ENCODE measurements at places on chromosomes 1 and 21.

DNA sequence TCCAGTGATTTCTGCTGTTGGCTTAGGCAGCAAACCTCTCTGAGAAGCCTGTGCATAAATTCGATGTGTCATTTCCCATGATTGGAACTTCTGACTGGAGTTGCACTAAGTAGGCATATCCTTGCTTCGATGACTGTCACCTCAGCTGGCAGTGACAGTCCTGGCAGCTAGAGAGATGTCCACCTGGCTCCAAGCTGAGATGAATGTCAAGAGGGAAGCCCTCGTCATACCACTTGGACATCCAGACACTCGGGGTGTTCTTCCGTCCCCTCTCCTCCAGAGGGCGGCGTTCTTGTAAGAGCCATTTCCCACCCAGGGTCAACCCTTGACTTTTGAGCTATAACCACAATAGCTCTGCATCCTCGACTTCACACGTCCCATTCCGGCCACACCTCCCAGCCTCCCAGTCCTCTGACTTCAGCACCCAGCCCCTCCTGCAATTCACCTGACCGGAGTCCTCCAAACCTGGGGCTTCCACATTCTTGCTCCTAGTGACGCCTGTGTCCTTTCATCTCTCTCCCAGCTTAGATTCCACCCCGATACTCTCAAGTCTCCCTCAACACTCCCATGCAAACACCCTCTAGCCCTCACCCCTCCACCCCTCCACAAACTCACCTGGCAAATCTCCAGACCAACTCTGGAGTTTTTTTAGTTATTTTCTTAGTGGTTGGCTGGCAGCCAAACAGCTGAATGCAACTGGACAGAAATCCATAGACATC, 17.3 kb downstream of the CA6 start:
- DNase-seq = no peak

DNA sequence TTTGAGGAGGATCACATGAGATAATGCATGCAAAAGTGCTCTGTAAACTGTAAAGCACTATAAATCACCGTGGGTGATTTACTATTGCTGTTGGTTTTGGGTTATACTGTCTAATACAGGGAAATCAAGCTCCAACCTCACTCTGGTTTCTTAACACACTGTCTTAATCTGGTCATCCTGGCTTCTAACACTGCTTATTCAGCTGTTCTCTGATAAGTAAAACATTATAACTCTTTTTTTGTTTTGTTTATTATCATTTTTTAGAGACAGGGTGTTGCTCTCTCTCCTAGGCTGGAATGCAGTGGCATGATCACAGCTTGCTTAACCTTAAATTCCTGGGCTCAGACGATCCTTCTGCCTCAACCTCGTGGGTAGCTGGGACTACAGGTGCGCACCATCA, 21.9 kb upstream of the LSM10 start:
- no peak for DNase-seq

DNA sequence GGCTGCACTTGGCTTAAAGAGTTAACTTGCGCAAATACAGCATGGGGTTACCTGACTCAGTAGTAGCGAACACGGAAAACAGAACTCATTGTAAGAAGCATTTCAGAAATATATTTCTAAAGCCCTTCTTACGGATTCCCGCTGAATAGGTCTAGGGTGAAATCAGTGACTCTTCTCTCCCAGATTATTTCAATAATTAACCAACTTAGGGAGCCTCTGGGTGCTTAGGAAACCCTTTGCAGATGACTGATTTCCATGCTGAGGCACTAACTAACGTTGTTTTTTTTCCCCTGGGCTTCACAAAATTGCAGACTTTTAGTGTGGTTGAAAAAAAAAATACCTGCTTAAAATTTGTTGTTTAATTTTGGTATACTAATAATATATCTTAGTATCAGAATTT, 40.3 kb downstream of the BTG3 start:
- DNase-seq = no peak

GRCh38 chr1:26733982-26734381, 38.2 kb downstream of the ARID1A start:
- no peak for DNase-seq

- no peak for DNase-seq
These were observed 283.1 kb downstream of the TM2D1 start for GRCh38 chr1:61441723-61442262.

DNA sequence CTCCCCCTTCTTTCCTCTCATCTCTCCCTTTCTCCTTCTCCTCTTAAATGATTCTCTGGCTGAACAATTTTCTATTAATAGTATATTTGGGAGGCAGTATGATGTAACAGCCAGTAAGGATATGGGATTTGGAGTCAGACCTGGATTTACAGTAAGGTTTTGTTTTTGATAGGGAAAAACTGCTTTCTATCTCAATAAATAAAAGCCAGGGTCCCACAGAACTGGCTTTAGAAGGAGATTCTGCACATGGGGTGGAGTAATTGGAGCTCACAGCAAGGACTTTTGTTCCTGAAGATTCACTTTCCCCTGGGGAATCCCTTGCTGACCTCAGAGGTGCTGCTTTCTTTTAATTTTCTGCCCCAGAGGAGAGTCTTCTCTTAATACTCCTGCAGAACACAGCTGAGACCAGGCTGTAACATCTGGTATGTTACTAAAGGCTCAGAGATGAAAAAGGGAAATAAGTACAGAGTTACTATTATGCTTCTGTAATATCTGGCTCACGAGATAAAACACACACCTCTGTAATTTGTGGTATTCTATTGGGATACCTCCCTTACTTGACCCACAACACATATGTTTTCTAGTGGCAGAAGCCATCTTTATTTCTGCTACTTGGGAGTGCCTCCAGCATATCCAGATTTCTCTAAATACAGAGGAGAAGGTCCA, 13.4 kb downstream of the EPB41 start:
- DNase-seq = no peak

DNA sequence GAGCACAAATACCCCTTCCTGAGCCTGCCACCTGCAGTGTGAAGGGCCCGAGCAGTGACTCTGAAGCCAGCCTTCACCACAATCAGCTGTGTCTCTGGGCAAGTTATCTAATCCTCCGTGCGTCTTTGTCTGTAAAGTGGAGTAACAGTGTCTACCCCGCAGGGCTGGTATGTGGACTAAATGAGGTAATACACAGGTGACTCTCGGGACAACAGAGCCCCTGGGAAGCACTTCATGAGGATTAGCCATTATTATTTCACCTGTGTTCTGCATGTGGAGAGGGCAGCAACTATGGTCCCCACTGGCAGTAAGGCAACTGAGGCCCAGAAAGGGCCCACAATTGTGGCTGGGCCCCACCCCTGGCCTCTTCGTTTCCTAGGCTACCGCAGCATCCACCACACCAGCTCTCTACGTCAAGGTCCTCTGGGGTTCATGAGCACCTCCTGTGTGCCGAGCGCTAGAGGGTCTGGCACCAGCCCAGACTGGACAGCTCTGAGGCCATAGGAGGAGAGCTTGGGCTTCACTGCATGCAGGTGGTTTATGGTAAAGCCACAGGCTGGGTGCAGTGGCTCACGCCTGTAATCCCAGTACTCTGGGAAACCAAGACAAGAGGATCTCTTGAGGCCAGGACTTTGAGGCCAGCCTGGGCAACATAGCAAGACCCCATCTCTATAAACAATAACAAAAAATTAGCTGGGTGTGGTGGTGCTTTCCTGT, 41.3 kb upstream of the LRP8 start:
- DNase-seq = no peak

- DNase-seq = no peak
These were observed 364.1 kb downstream of the HHAT start for GRCh38 chr1:210692796-210693195.

DNA sequence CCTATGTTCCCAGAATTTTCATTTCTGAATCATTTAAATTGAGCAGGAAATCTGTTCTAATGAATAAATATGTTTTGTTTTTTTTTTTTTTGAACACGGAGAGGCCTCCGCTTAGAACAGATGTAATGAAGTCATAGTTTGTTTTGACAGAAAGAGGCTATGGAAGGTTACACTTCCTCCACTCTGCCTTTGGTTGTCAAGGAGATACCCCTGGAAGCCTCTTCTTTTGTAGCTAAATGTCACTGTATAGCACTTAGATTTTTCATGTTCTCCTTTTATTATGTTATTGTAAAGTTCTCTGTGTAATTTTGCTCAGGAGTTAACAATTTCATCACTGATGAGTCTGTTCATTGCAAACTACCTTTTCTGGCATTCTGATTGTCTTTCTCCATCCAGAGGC, 22.7 kb upstream of the GNG12 start:
- no peak for DNase-seq

DNA sequence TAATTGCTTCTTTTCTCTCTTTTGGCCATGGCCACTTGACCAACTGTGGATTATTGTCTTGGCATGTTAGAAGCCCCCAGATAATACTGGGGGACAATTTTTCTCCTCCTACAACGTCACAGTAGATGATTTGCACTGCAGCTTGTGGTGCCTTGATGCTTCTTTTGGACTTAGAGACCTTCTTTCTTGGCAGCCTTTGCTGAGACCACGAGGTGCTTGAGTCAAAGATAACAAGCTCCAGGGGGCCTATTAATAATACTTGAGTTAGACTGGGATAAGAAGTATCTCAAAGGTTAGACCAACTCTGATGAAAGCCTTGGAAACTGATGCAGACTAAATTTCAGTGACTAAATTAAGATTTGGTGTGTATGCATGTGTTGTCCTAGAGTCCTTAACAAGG, 3.2 kb downstream of the PPP1R12B start:
- DNase-seq = no peak

DNA sequence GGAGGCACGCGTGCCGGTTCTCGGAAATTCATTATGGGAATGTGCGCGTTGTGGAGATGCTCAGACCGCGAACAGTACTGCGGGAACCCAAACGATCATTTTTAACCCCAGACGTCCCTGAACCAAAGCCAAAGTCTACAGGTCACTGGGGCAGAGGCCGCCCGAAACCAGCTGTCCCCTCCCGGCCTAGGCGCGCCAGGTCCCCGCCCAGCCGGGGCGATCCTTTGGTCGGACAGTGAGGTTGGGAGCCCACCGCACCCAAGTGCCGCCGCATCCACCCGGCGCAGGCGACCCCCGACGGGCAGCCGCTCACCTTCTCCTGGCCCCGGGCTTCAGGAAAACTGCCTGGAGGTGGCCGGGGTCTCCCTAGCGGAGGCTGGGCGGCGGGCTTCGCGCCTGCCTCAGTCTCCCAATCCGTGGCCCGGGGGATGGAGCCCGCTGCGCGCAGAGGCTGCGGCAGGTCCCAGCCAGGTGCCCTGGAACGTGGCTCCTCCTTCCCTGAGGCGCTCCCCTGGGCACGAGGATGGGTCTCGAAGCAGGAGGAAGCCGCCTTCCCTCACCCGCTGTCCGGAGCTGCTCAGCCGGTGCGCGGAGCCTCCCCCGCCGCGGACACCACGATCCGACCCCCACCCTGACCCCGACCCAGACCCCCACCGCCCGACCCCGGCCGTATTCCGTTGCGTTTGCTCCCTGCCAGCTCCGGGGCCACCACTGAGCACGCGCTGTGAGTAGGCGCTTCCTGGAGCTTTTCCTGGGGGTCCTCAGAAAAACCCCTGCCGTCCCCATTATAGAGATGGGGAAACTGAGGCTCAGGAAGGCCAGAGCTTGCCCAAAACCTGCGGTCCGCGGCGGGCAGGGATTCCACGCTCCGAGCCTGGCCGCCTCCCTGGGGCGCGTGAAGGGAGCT, 8.1 kb upstream of the SLX9 start:
- DNase-seq = no peak

GRCh38 chr1:5415606-5416005, 576.6 kb downstream of the NPHP4 start:
- no peak for DNase-seq

DNA sequence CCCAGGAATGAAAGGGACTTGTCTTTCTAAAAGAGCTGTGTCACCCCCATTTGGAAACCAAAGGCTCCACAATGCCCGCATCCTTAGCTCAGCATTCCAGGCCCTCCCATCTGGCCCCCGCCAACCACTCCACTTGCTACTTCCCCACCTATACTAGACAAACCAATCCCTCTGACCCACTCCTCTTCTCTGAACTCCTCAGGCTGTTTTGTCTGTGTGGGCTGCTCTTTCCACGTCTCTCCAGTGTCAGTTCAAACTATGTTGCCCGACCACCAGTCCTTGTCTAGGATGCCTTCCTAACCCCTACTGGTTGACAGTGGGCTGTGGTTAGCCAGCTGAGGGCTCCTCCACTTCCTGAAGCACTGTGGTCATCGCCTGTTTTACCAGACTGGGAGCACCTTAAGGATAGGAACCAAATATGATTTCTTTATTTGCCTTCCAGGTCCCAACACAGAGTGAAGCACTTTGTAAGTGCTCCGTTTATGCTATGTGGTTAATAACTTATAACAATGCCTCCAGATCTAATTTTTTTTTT, 8.1 kb upstream of the COA7 start:
- no peak for DNase-seq

DNA sequence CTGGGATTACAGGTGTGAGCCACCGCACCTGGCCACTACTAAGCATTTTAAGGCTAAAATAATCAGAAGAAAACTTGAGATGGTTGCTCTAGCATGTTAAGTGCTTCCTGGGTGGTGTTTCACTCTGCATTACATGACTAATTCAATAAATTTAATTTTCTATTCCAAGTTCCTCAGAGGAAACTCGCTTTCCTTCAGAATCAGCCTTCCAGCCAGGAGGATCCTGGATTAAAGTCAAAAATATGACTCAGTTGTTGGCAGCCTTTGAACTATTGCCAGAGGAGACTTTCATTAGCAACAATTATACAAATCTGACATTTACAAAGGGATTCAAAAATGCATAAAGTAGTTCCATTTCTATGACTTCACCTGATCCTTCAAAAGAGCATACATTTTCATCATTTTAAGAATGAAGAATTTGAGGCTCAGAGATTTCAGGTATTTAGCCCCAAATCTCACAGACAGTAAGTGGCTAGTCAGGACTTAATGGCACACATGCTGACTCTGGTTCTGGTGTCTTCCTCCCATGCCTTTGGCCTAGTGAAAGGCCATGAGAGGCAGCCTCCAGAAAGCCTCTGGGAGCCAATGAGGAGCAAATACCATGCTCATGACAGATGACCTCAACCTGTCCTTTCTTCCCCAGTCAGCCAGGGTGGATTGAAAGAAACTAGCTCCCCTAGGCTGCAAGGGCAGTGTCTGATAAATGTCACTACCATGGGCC, 115.7 kb downstream of the MAP3K21 start:
- DNase-seq = no peak

DNA sequence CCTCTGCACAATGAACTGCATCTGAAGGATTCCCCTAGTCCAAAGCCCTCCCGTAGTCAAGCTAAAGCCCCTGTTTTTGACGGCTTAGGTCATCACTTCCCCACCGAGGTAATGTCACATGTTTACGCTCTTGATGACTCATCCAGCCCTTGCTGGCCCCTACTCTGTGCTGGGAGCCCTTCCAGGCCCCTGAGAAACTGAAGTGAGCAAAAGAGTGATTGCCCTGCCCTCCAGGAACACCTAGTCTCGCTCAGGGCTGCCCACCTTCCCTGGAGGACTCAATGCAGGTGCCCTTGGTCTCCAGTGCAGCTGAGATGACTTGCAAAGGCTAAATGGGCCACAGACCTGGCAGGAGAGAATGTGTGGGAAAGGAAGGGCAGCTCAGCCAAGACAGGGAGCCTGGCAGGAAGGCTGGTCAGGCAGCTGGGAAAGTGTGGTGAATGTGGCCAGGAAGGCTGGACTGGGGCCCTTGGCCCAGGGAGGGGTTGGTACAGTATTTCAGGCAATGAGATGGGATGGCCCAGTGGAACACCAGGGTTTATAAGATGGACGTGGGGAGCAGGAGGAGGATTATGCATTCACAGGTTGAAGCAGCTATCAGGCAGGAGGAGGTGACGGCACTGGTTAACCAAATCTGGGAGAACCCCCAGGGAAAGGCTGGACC, 345.6 kb downstream of the NPHP4 start:
- DNase-seq = no peak

Data from stimulated activated CD4-positive, alpha-beta T cell treated with anti-CD3 and anti-CD28 coated beads, Interleukin-12 subunit alpha, Interleukin-12 subunit beta, amount 100 ng/mL, for 48 hours (primary cell).